Activated naive CD4-positive, alpha-beta T cell treated with anti-CD3 and anti-CD28 coated beads, Interleukin-2, amount 50 U/mL, for 72 hours (primary cell): ENCODE measurements at places on chromosomes 3 and 15. TPM values are rescaled to one million over a fixed set of nuclear protein-coding genes. Genes with fewer than 3 reads are reported as not detected.

- DNase-seq, result no peak
These were observed 103.6 kb upstream of the THSD4 start for GRCh38 chr15:71011503-71012155.

Gene ALDH1L1
- total RNA-seq, result 0.18 TPM

- no peak for DNase-seq
These were observed 27.3 kb upstream of the FGD5 start for GRCh38 chr3:14791343-14791945.

- DNase-seq, result no peak
These were observed 13.0 kb downstream of the DNAJB8 start for GRCh38 chr3:128453501-128454309.

DNA sequence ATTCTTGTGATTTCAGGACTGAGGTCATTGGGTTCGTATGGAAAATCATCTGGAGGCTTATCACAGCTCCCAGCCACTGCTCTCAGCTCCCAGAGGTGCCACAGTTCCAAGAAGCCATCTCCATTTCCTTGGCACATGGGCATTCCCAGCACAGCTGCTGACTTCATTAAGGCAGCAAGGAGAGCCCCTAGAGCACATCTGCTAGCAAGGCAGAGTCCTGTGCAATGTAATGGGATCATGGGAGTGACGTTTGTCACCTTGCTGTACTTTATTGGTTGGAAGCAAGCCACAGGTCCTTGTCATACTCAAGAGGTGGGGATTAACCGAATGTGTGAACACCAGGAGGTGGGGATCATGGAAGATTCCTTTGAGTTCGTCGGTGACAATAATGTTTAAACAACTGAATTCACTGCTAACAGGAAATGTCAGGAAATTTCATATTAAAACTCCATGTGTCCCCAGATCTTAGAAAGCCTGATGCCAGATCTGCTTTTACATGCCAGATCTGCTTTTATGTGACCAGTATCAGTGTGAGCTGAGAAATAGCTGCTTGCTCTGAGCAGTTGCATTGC, 148.8 kb downstream of the GABRG3 start:
- no peak for DNase-seq

- no peak for DNase-seq
These were observed 923.0 kb downstream of the DIPK2A start for GRCh38 chr3:144894576-144894975.

DNA sequence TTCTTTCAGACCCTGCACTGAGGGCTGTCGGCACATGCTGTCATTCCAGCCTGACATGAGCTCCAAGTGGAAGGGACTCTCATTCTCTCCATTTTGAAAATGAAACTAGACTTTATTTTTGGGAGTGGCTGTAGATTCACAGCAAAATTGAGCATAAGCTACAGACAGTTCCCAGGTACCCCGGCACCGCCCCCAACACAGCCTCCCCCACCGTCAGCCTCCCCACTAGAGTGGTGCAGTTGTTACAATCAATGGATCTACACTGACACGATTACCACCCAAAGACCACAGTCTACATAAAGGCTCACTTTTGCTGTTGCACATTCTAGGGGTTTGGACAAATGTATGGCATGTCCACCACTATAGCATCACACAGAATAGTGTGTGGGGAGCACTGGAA, 29.5 kb upstream of the FGD5 start:
- DNase-seq, result no peak

DNA sequence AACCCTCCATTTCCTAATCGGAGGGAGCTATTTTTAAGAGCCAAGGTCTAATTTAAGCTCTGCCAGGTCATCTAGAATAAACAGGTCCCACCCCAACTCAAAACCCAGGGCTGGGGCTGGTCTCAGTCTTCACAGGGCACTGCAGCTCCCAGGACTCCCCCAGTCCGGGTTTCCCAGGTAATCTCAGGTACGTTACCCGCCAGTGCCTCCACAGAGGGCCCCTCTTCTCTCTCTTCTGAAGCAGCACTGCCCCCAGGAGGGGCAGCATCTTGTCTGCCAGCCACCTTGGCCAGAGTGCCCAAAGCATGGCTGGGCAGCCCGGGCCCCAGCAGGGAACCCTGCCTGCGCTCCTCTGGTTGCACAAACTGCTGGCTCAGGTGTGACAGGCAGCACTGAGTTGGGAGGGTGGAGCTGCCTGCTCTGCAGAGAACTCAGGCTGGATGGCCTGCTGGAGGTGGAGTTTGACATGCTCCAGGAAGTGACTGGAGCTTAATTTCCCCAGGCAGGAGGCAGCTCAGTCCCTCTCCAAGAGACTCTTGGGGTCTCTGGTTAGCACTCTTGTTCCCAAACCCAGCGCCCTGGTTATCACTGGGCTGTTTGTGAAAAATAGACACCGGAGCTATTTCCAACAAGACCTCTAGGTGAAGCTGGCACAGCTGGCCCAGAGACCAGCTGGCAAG, at the start of gene PLA2G4F:
Gene PLA2G4F, minus strand, starts transcription at position 394 of the 680 bp plus-strand sequence. Its CDS starts 87 bp downstream, at position 307.
- DNase-seq, result no peak

Gene SCAMP2
- 79.5 TPM for total RNA-seq

GRCh38 chr3:134516905-134517304, 31.0 kb downstream of the CEP63 start:
- no peak for DNase-seq

Gene PDCD7
- total RNA-seq, result 36.6 TPM

Gene GOLGA8N
- 8.6 TPM for total RNA-seq

- DNase-seq, result no peak
These were observed 188.5 kb downstream of the FAM43A start for GRCh38 chr3:194874206-194874605.

DNA sequence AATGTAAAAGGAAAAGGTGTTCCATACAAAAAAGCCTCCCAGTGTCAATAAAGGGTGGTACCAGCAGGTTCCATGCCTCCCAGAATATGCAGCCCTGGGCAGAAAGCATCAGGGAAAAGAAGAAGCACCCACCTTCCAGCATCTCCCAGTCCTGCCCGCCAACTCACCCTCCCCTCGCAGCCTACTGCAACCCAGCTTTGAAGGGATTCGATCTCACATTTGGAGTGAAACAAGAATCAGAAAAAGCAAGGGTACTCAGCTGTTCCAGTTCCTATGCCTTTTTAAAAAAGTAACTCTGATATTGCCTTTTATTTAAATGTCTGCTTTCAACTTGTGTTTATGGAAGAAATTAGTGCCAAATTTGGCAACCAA, 166.9 kb downstream of the ADAMTS17 start:
- no peak for DNase-seq

GRCh38 chr15:58433597-58434333, 2.0 kb downstream of the LIPC start:
- no peak for DNase-seq

Gene SGO1
- 38.0 TPM for total RNA-seq

Gene FOXP1
- 199 TPM for total RNA-seq

Gene OIP5
- total RNA-seq, result 13.1 TPM

DNA sequence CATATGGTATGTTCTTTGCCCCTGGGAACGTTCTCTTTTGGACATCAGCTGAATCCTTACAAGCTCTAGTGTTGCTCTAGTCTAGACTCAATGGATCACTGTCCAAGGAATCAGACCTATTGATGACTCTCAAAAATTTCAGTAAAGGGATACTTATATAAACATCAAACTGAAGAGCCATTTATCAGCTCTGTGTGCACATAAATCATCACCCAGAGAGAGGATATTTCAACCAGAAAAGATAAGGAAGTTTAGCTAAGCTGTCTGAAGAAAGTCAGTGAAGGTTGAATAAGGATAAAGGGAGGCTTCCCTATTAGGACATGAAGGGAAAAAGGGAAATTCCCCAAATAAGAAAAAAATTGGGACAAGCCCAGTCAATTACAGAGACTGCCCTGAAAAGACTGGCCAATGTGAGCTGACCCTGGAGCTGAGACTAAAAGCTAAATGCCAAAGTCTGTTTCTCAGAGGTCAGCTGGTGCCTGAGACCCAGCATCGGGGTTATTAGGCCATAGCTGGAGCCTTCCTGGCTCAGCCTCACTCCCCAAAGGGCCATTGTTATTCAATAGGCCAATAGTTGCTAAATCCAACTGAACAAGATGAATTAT, 424.1 kb upstream of the THBS1 start:
- no peak for DNase-seq

Gene CIDEC
- not detected for total RNA-seq

DNA sequence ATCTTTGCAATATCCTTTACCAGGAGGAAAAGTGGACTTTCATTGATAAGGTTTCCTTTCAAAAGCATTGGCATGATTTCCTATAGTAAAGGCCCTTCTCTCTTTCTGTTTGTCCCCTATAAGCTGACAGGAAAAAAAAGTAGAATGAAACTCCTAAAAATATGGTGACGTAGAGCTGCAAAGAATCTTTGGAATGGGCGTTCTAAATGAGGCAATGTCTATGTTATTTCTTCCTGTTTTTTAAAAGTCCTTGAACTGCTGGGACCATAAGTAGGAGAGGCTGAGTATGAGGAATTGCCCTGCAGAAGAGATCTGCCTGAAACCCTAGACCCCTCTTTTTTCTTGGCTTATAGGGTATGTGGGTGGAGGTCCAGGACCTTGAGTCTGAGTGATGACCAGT, 17.2 kb downstream of the ST3GAL6 start:
- no peak for DNase-seq

- no peak for DNase-seq
These were observed 162.5 kb upstream of the BFSP2 start for GRCh38 chr3:133237380-133237779.

Gene CPA3
- 0.16 TPM for total RNA-seq

GRCh38 chr3:135911110-135911509, 54.4 kb upstream of the PPP2R3A start:
- DNase-seq, result no peak

- DNase-seq, result no peak
These were observed 3.0 kb downstream of the ITIH4 start for GRCh38 chr3:52827441-52827840.

DNA sequence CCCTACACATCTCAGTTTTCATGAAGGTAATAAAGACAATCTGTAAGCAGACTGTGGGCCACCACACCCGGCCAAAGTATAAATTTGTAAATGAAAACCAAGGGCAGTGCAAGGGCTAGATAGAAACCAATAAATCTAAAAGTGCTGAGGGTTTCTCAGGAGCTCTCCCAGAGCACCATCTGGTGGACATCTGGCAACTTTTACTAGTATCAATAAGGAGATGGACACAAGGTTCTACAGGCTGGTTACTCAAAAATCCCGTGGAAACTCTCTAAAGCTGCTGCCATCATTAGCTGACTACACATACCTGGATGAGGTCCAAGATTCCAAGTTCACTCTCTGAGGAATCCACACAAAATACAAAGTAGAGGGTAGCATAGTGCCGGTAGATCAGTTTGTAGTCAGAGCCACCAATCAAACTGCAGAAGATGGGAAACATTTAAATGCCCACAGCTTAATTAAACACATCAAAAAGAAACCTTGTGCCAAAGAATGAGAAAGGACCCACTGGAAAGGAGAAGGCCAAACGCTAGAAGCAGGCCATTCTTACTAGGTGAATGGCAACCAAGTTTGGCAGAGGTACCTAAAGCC, 5.5 kb downstream of the AP3S2 start:
- no peak for DNase-seq

DNA sequence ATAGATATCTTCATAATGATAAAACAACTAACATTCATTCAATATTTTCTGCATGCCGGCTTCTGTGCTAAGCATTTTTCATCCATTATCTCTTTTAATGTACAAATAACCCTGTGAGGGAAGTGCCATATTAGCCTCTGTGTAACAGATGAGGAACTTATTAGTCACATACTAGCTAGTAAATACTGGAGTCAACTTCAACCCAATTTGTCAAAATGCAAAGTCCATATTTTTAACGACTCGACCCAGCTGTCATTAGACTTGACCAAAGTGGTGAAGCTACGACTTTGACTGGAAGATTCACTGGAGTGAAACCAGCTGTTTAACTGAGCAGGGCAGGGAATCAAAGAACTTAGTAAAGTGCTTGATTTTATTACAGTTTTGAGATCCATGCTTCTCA, 41.6 kb downstream of the PARP15 start:
- DNase-seq, result no peak

Gene FBXO40
- total RNA-seq, result not detected

Gene LMCD1
- 2.5 TPM for total RNA-seq

Gene TMPRSS7
- total RNA-seq, result not detected

DNA sequence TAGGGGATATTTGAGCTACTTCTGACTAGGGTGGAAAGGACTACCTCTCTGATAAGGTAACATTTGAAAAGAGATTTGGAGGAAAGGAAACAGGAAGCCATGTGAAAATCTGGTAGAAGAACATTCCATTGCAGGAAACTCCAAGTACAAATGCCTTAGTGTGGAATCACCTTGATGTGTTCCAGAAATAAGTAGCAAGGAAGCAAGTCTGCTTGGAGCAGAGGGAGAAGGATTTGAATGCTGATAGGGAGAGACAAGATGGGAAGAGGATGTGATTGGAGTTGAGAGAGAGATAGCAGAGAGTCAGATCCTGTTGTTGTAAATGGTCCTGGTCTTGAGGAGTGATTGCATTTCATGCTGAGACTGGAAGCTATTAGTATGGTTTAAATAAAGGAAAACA, 335.1 kb upstream of the DCBLD2 start:
- no peak for DNase-seq

Gene FETUB
- total RNA-seq, result not detected

- DNase-seq, result no peak
These were observed 99.3 kb upstream of the SLC24A5 start for GRCh38 chr15:48021336-48022086.

DNA sequence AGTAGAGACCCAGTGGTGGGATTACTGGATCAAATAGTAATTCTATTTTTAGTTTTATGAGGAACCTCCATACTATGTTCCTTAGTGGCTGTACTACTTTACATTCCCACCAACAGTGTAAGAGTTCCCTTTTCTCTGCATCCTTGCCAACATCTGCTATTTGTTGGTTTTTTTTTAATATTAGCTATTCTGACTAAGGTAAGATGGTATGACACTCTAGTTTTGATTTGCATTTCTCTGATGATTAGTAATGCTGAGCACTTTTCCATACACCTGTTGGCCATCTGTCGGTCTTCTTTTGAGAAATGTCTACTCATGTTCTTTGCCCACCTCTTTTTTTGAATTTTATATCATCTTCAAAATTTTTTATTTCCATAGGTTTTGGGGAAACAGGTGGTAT, 34.2 kb upstream of the RAP2B start:
- no peak for DNase-seq

Gene GCNT3
- not detected for total RNA-seq

DNA sequence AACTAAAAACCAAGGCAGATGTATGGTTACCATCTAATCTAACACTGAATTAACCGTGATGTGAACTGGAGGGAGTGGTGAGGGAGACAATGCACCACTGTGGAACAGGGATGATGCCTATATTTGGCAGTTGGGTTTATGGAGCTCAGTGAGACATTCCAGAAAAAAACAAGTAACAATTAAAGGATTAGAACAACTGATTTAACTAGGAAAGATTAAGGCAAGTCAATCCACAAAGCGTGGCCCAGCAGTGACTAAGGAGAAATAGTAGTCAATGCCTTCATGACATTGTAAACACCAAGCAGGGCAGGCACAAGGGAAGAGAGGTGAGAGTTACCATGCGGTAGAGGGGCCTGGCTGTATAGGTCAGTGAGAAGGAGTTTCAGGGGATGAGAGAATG, 38.1 kb downstream of the CHAC1 start:
- DNase-seq, result no peak

GRCh38 chr3:1513662-1514061, 420.8 kb downstream of the CNTN6 start:
- no peak for DNase-seq

Gene FBXW12
- total RNA-seq, result not detected

GRCh38 chr15:25993506-25993905, 130.4 kb upstream of the ATP10A start:
- no peak for DNase-seq

Gene CEMIP
- not detected for total RNA-seq

- DNase-seq, result no peak
These were observed 334.4 kb upstream of the THRB start for GRCh38 chr3:24829011-24829581.
